IMR-90 (cell line): ENCODE measurements at places on chromosomes 7 and 10.
A peak's percentile ranks its signal among the peaks of the same experiment; 100 is the strongest.

DNA sequence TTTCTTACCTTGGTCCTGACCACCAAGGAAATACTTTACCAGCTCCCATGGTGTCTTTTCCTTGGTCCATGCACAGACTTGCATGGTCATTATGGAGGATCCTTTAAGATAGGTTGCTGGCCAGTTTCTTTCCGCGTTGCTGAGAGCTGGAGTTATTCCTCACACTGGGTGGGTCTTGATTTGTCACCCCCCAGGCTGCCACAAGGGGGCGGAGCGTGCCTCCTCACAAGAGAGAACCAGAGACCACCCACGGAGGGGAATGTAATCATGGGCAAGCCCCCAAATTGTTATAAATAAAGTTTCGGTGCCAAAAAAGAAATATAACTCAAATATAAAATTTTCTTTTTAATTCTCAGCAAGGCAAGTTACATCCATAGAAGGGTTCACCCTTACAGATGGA lies 10.5 kb upstream of the TRIM24 start:
- no peak for DNase-seq

DNA sequence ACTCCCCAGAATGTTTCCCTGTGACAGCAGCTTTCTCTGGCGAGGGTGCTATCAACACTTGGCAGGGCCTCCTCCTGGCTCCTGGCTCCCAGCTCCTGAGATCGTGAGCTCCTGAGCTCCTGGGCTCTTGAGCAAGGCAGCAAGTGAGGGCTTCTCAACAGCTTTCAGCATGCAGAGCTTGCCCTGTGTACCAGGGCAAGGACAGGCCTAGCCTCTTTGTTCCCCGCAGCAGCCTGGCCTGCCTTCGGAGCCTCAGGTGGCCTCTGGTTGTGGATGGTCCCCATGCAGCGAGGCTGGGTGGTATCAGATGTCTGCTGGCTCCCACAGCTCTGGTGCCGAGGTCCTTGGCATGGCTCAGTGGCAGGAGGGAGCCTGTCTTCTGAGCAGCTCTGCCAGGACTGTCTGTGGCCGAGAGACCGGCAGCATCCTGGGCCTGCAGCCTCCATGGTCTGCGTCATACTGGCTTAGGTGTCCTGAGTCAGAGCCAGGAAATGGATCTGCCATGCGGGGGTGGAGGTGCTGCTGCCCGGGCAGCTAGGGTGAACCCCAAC lies 44.2 kb downstream of the ZMIZ1 start:
- DNase-seq, result peak; percentile 92

DNA sequence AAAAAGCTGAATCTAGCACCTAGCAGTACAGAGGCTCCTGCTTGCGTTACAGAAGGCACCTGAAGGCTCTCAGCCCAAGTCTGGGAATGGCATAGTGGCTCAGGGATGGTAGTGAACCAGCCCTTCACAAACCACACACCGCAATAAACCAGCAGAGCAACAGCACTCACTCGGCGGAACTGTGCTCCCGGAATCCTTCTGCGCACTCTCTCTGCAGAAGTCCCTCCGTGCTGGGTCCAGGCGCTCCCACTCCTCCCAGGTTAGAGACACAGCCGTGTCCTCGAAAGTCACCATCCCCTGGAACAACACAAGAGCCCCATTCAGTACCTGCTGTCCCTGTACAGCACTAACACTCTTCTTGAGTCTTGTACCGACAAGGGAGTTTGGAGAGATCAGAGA lies 1.5 kb downstream of the ZNF394 start:
- DNase-seq, result no peak

DNA sequence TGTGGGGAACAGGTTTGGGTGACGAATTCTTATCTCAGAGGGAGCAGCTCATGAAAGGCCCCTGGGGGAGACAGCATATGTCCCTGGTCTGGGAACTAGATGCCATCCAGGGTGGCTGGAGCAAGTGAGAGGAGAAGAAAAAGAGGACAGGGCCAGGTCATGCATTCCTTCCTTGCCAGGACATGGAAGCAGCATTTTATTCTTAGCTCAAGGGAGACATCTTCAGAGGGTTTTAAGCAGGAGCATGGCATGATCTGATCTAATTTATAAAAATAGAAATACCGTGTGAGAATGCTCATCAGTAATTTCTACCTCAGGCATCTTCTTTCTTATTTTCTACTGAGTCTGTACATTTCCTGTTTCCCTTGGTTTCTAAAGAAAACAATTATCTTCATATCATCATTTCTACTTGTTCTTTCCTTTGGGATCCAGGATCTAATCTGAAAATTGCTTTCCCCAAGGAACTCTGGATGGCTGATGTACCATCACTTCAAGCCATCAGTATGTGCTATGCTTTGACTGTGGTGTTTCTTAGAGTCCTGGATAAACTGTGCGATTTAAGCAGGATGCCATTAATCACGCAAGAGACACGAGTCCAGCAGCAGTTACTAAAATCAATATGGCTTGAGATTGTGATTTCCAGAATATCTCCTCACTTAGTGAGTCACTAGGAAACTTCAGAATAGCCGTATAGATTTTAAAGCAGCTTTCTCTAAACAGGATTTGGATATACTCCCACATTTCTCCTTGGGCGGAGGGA lies 386.2 kb downstream of the GALNT17 start:
- DNase-seq, result no peak

DNA sequence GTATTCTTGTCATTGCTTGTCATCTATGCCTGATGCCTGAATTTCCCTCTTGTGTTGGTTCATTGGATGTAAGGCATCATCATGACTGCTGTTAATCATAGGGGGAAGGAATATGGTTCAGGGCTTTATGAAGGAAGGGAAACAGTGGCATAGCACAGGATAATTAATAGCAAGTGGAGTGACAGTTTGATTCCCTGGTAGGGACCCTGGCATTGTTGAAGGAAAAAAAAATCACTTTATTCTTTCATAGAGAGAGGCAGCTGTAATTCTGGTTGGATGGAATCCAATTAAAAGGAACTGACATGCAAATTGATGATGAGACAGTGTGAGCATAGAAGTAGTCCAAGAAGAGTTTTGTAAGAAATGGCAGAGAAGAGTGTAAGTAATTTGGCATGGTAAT lies 121.4 kb downstream of the AUTS2 start:
- no peak for DNase-seq

DNA sequence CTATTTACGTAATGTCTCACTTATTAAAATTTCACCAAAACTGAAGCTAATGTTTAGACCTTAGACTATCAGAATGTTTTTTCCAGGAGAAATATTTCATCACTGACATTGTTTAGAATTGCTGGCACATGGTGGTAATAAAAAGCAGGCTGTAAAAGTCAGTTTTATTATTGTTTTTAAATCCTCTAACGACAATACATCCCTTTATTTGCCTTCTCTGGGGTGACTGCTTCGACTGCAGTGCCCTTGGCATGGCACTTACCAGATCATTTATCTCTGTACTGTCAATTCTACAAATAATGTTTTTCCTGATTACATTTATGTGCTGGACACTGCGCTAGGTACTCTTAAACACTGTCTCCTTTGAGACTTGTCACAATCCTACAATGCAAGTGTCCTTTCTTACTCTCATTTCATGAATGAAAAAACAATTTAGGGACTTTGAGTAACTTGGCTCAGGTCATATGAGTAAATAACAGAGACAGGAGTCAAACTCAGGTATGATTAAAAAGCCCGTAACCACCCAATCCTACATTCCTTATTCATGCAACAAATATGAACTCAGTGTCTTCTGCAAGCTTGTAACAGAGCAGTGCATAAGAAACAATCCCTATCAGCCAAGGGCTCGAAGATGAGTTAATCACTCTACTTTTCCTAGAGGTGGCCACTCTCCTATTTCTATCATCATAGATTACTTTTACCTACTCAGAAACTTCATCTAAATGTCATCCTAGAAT lies 5.6 kb upstream of the ING3 start:
- DNase-seq, result no peak

GRCh38 chr7:30988351-30989005 lies 24.7 kb downstream of the GHRHR start:
- DNase-seq, result no peak

DNA sequence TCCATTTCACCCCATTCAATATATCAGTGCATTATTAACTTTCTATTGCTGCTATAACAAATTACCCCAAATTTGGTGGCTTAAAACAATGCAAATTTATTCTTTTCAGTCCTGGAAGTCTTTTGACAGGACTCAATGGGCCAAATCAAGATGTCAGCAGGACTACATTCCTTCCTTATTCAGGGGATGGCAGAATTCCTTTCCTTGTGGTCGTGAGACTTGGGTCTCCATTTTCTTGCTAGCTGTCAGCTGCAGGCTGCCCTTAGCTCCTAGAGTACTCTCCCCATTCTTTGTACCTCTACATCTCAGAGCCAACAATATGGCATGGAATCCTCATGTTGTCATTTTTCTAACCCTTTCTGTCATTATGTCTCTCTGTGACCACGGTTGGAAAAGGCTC lies 310.6 kb downstream of the HDAC9 start:
- no peak for DNase-seq

DNA sequence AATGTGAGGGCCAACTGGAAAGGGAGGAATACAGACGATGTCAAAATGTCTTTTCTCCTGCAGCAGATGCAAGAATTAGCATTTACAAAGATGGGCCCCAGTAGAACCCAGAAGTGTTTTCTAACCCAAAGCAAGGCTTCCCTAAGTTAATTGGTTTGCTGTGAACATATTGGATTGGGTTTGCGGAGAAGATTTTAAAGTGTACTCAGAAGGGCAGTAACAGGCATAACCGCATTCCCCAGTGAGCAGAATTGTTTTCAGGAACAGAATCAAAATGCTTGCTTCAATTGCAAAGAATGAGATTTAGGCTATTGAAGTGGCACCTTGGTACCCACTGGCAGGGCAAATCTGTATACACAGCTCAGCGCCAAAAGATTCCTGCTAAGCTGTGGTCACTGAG lies 78.0 kb downstream of the NRP1 start:
- no peak for DNase-seq

GRCh38 chr10:77383861-77384553 lies 253.6 kb downstream of the KCNMA1 start:
- DNase-seq, result peak; percentile 32

DNA sequence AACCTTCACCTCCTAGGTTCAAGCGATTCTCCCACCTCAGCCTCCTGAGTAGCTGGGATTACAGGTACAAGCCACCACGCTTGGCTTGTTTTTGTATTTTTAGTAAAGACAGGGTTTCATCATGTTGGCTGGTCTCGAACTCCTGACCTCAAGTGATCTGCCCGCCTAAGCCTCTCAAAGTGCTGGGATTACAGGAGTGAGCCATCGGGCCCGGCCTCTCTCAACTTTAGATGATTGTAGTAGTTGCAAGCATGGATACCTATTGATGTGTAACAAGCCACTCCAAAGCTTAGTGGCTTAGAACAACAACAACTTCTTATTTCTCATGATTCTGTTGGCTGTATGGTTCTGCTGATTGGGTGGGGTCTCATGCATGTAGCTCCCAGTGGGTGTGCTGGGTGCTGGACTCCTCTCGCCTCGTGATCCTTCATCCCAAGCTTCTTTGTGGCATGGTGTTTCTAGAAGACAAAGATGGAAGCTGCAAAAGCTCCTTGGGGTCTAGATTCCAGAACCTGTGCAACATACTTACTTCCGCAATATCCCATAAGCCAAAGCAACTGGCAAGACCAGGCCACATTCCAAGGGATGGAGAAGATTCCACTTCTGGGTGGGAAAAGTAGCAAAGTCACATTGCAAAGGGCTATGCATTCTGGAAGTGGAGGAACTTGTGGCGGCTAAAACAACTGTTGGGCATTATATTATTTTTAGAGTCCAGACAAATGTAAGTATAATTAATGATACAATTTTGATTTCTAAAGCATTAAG lies 37.9 kb downstream of the SKIDA1 start:
- no peak for DNase-seq

DNA sequence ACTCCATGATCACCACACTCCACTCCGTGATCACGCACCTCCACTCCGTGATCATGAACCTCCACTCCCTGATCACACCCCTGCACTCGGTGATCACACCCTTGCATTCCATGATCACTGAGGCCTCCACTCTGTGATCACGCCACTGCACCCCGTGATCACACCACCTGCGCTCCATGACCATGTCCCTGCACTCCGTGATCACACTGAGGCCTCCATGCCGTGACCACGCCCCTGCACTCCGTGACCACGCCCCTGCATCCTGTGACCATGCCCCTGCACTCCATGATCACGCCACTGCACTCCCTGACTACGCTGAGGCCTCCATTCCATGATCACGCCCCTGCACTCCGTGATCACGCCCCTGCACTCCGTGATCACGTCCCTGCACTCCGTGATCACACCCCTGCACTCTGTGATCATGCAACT lies 27.1 kb downstream of the STK32C start:
- no peak for DNase-seq

- no peak for DNase-seq
These were observed 23.6 kb downstream of the MKRN1 start for GRCh38 chr7:140455743-140456142.

GRCh38 chr10:46545861-46546590 lies 10.4 kb downstream of the GPRIN2 start:
- DNase-seq, result no peak

- no peak for DNase-seq
These were observed 33.5 kb downstream of the GCC1 start for GRCh38 chr7:127551941-127552340.

DNA sequence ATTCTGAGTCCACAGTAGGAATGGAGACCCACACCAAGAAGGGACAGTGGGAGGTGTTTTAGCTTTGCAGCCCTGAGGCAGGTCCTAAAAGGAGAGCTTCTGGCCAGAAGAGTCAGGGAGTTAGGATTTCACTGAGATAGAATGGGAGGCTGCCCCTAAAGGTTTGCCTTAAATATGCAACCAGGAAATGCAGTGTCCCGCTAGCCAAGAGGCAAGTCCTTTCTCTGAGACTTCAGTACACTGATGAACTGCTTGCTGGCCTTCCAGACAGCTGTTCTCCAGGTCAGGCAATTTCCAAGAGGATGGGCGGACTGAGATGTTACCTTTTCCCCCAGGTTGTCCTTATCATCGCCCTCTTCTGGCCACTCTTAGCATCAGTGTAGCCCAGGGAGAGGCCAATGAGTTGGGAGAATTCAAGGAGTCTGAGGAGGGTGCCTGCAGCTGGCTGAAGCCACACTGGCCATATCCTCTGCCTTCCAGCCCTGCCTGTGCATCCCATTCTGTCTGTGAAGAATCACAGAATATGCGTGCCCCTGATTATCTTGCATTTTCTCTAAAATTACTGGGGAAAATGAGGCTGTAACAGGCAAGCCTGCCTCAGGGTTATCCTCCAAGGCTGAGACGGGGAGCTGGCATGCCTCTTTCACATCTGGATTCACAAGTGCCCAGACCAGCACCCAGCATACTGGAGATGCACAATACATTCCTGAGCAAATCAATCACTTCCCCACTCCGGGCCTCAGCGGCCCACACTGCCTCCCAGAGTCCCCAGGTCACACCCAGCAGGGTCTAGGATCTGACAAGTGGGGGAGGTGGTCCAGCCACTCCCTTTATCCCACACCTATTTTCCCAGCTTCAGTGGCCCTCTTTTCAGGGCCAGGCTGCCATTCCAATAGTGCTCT lies 2.4 kb downstream of the TLL2 start:
- peak; percentile 17 for DNase-seq
